ENCODE measurements at places on chromosomes 7 and 10. TPM values are rescaled to one million over a fixed set of nuclear protein-coding genes. Genes with fewer than 3 reads are reported as not detected.

TRPV5 gene
- total RNA-seq, result not detected

WASHC2C gene
- 19.8 TPM for total RNA-seq

ELAPOR2 gene
- total RNA-seq, result 0.22 TPM

GIGYF1 gene
- 16.3 TPM for total RNA-seq

All from A549 treated with Hydrocortisone at 1 μM for 4 hours (cell line).